Islet precursor cell (in vitro differentiated cells): ENCODE measurements at places on chromosomes 5 and 9.

- no peak for DNase-seq
Measured at GRCh38 chr5:168570490-168571328, 8.5 kb downstream of the PANK3 start.

DNA sequence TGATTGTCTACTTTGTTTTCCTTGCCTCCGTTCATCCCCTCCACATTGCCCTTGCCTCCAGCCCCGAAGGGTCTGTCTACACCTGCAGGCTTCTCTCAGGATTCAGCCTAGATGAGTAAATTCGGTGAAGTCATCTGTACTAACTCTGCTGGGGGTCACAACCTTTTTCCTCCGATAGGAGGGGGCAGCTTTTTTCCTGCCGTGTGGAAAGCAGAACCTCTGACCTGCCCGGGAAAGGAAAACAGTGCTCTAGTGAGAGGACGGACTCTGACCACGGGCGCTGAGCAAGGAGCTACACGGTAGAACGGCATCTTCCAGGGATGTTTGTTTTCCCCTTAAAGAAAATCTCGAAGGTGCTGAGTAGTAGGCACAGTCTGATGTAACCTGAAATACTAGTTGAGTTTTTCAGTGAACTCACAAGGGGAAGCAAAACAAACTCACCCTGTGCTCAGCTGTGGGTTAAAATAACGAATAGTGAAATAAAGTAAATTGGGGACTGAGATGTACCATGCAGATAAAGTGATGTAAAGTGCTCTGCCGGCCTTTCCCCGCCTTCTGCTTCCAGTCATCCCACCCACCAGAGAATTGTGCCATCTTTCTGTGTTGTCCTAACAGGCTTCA, 281.8 kb downstream of the AOPEP start:
- DNase-seq: no peak

DNA sequence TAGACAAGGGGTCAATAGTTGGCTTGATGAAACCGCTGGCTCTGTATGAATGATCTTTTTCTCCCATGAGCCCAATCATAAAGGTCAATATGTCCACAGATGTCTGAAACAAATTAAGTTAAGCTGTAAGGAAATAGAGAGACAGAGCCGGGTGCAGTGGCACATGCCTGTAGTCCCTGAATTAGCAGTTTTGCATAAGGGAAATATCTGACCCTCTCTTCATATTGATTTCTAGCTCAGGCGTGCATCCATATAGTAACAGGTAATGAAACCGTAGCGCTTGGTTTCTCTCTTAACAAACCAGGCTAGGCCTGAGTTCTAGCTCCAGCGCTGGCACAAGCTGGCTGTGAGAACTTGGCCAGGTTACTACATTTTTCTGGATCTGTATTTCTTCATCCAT, 118.1 kb upstream of the ERCC6L2 start:
- DNase-seq: no peak

GRCh38 chr9:86354818-86355309, 654 bp upstream of the TUT7 start:
- no peak for DNase-seq

GRCh38 chr5:175365866-175366265, 78.1 kb downstream of the DRD1 start:
- peak; percentile 32 for DNase-seq

DNA sequence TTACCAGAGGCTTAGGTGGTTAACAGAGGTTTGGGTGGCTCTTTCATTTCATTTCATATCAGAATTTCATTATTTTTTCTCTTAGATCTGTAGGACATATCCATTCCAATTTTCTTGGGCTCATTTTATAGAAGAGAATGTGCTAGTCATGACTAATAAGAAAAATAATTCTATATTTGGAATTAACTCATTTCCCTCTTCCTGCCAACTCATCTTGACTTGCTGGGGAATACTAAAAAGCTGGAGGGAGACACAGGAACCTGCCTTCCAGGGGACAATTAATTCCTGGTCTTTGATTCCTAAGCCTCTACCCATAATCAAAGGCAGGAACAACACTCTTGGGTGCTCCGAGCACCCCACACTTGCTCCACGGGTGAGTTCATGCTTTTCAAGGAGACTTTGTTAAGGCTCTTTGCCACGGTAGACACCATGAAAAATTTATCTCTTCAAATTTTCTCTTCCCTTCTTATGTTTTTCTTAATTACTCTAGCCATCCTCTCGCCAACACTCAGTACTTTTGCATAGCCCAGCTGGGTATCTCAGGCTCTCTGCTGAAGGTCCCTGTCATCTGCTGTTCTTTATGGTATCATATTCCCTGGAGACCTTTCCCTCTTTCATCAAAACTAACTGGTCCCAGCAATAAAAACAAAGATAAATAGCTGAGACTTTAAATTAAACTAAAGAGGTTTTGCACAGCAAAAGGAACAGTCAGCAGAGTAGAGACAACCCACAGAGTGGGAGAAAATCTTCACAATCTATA, 273.9 kb downstream of the NPR3 start:
- no peak for DNase-seq

GRCh38 chr5:139692679-139693308, 44.6 kb downstream of the CXXC5 start:
- no peak for DNase-seq

DNA sequence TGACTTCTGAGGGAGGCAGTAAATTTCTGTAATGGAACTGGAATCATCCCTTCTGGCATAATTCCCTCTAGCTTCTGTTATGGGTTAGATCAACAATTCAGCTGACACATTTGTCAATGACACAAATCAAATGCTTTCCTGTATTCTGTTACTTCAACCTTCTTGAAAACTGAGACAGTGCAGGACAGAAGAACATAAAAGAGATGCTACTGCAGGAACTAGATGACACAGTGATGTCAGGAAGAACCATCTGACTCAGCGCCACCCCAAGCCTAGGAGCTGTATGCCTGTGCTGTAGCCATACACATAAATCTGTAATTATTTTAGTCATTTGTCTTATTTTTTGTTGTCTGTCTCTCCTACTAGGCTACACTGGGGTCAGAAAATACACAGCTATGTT, 18.2 kb upstream of the CEP120 start:
- DNase-seq: no peak

DNA sequence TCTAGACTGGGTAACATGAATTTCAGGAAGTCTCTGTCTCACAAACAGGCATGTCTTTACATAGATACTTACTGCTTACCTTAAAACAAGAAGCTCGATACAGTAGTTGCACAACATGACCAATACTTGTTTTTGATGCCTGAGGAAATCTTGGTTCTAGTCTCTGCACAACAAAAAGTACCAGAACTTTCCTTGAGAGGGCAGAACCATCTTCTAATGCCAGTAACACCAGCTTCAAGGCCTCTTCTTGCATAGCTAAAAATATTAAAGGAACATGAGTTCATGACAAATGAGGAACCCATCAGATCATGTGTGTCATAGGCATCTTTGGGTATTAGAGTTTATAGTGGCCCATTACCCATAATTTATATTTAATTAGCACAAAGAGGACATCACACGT, 22.0 kb downstream of the RC3H2 start:
- no peak for DNase-seq

- DNase-seq: no peak
Measured at GRCh38 chr9:19641046-19641445, 147.8 kb downstream of the SLC24A2 start.

DNA sequence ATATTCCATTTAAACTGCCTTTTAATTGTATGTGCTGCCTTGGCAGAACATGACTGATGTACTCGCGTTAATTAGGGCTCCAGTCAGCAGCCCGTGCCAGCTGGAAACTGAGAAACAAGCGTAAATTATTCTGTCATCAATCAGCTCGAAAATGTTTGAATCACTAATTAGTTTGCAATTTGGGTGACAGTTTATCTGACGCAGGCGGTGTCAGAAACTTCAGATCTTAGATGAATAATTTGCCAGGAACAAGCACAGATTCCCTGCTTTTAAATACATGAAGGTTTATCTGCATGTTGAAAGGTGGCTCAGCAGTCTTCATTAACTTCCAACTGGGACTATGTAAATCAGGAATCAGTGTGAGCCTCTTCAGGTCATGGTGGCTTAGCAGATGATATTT, 176.0 kb upstream of the TLE4 start:
- DNase-seq: no peak

DNA sequence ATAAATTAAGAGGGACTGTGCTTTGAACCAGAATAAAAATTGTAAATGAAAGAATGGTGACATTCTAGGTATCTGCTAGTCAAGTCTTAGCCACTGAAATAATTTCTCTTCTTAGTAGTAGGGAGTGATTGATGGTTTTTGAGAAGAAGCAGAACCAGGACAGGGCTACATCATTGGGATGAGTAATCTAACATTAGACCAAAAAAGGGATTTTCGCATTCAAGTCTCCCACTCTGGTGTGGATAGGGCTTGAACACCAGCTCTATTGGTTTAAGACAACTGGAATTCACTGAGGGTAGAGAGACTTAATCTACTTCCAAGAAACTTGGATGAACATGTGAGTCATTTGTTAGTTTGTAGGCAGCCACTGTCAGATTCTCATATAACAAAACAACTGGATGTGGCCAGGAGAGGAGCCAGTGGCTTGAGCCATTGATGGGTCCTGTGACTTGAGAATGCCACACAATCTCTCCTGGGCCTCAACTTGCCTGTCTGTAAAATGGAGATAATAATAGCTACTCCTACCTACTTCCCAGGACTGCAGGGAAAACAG, 16.6 kb downstream of the FAT2 start:
- DNase-seq: no peak

- no peak for DNase-seq
Measured at GRCh38 chr5:99827136-99827535, 708.0 kb upstream of the FAM174A start.

DNA sequence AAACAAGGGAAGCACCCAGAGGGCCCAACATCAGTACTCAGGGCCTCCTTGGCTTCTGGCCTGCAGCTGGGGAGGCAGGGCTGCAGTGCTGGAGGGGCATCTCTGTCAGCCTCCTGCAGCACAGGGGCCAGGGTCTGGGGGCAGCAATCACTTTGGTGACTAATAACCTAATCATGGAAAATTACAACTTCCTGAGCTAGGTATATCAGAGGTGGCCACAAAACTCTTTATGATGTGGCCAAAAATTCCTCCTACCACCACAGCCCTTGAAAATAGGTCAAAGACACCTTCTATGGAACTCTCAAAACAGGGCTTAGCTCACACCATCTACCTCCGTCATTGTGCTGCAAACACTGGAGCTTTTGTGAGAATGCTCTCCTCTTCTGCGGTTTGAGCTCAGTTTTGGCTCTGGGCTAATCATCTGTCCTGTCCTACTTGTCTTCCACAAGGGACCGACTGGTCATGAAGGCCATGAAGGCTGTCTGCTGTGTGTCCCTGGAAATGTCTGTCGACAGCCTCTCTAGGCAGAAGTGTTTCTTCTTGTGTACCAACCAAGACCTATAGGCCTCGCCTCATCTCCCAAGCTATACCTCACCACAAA, 28.6 kb downstream of the CSF2 start:
- no peak for DNase-seq

GRCh38 chr9:88460587-88461332, 72.5 kb downstream of the SPIN1 start:
- peak; percentile 64 for DNase-seq

DNA sequence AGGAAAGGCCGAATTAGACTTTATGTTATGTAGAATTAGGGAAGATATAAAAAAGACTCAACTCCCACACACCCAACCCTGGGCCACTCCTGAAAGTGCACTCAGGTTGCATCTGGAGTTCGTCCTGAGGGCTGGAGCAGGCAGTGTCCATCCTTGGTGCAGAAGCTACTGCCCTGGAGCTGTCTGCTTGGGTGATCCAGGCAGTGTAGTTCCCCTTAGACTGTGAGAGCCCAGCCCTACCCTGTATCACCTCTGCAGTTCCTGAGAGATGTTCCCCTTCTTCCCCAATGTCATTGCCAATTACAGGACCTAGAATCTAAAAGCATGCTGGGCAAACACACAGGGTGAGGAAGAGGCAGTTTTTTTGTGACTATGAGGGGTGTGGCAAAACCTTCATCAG, 368.3 kb upstream of the ST8SIA4 start:
- DNase-seq: no peak

DNA sequence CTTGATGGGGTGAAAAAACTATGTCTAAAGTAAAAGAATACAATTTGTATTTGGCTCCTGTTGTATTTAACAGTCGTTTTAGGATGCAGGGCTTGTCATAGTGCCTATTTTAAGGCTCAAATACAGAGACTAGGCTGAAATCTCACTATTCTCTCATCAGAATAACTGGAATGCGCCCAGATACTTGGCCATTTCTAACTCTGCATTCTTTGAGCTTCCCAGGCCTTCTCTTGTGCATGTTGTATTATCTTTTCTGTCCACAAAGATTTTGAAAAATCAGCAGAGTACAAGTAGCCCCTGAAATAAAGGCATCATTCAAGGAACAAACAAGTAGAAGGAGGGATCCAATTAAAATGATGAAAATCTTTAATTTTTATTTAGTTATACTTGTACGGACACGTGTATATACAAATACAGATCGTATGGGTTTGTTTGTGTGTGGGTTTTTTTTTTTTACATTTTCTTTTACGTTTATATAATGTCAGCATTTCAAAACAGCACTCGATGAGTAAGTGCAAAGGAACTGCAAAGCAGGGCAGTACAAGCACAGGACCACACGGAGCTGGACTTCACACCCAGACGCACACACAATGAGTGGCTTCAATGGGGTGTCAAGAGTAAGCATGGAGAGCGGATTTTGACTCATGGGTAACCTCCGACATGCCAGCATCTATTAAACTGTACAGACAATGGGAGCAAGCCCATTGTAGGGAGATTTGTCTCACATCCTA, 294.0 kb downstream of the EFNA5 start:
- no peak for DNase-seq

GRCh38 chr5:1134478-1134877, 22.6 kb upstream of the SLC12A7 start:
- no peak for DNase-seq

DNA sequence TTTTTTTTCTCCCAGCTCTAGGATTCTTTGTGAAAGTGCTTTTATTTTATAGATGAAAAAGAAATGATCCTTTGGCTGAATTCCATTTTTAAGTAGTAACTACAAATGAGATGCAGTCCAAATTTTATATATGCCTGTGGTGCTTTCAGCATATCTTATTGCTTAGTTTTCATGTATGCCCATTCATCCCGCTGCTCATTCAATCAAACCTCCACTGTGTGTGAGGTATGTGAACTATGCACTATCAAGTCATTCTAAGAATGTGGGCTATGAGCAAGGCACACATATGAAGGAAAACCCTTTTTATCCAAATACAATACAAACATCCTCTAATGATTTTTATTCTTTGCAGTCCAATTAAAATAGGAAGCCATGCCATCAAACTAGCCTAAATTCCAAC, 1069.1 kb upstream of the DMAC1 start:
- DNase-seq: no peak
